CD4-positive, alpha-beta T cell treated with Interleukin-2 at 100 ng/mL for 4 hours (primary cell): ENCODE measurements at places on chromosomes 16 and 17.
A peak's percentile ranks its signal among the peaks of the same experiment; 100 is the strongest.

GRCh38 chr17:27762527-27763305 lies 37.6 kb downstream of the NOS2 start:
- DNase-seq = no peak

DNA sequence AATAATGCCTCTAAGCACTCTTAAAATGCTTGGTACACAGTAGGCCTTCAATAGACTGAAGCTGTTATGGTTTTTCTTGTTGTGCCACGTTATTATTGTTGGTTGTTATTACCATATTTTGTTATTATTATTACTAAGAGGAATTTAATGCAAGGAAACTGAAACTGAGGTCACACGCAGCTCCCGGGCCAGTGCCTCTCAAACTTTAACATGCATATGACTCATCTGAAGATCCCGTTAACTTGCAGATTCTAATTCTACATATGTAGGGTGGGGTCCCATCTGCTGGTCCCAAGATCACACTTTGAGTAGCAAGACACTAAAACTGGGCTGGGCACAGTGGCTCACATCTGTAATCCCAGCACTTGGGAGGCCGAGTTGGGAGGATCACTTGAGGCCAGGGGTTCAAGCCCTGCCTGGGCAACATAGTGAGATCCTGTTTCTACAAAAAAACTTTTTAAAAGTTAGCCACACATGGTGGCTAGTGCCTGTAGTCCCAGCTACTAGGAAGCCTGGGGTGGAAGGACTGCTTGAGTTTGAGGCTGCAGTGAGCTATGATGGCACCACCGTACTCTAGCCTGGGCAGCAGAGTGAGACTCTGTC lies 888 bp downstream of the ACSM5 start:
- no peak for DNase-seq

DNA sequence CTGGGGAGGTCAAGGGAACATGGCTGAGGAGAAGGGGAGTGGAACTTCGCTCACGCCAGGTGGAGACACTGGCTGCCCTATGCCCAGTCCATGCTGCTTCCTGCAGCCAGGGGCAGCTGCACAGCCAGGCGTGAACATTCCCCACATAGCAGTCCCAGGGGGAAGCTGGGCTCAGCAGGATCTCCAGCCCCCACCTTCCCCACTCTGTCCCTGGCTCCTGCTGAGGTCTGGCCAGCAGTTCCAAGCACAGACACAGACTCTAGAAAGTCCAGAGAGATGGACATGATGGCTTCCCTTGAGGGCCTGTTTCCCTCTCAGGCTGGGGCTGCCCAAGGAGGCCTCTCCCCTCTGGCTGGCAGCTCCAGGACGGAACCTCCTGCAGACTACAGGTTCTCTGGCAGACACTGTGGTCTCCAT lies 9.3 kb downstream of the JUP start:
- no peak for DNase-seq

GRCh38 chr16:77289331-77289809 lies 90.2 kb downstream of the SYCE1L start:
- no peak for DNase-seq

- DNase-seq = no peak
Observed at GRCh38 chr16:6189216-6189615, 1091.6 kb upstream of the EEF2KMT start.

DNA sequence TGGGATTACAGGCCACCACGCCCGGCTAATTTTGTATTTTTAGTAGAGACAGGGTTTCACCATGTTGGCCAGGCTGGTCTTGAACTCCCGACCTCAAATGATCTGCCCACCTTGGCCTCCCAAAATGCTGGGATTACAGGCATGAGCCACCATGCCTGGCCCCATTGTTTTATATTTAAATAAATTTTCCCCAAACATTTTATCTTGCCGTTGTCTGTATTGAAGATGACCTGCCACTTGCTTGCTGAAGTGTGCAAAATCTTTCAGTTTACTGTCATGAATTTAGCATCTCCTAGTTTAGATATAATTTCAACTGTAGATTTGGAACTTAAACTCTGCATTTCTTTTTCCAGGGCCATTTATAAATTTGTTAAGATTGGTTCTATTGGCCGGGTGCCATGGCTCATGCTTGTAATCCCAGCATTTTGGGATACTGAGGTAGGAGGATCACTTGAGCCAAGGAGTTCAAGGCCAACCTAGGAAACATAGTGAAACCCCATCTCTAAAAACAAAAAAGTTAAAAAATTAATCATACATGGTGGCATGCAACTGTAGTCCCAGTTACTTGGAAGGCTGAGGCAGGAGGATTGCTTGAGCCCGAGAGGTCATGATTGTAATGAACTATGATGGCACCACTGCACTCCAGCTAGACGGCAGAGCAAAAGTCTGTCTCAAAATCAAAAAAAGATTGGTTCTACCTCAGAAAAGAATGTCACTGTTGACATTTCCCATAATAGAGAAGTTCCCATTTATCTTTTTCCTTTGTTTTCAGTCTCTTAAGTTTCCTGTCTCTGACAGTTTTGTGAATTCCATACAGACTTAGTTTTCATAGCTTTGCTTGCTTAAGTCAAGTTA lies 84.4 kb downstream of the VMP1 start:
- no peak for DNase-seq

DNA sequence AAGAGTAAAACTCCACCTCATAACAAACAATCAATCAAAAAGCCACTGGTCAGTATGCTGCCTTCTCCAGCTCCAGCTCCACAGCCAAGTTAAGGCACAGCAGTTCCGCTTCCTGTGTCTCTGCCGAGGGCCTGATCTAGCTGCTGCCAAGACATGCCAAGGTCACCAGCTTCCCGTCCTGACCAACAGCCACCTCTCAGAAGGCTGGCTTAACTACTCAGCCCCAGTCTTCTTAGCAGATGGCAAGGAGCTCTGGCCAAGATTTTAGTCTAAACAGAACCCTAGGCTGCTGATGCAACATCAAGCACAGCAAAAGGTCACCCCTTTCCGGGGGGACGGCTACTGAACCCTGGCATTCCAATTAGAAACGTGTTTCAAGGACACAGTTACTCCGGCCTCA lies 17.7 kb upstream of the MNT start:
- no peak for DNase-seq

DNA sequence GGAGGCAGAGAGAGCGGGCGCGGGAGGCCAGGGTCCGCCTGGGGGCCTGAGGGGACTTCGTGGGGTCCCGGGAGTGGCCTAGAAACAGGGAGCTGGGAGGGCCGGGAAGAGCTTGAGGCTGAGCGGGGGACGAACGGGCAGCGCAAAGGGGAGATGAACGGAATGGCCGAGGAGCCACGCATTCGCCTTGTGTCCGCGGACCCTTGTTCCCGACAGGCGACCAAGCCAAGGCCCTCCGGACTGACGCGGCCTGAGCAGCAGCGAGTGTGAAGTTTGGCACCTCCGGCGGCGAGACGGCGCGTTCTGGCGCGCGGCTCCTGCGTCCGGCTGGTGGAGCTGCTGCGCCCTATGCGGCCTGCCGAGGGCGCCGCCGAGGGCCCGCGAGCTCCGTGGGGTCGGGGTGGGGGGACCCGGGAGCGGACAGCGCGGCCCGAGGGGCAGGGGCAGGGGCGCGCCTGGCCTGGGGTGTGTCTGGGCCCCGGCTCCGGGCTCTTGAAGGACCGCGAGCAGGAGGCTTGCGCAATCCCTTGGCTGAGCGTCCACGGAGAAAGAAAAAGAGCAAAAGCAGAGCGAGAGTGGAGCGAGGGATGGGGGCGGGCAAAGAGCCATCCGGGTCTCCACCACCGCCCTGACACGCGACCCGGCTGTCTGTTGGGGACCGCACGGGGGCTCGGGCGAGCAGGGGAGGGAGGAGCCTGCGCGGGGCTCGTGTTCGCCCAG lies 1.2 kb upstream of the CBX4 start:
- no peak for DNase-seq

DNA sequence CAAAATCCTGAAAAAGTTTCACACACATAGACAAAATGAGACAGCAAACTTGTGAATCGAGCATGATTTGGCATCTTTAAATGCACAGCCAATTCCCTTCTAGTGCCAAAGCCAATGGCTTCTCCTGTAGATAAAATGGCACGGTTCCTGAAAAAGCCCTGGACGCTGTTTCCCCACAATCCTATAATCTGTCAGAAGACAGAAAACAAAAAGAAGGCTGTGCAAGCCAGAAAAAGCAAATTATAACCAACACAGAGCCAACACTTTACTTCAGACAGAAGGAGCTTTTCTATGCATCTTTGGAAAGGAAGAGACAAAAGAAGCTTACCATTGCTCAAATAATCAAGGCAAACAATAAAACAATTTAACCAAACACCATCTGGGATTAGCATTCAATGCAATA lies 23.8 kb downstream of the FAM222B start:
- no peak for DNase-seq

- DNase-seq = peak; percentile 76
Observed at GRCh38 chr16:50699326-50700159, 6.1 kb downstream of the NOD2 start.

DNA sequence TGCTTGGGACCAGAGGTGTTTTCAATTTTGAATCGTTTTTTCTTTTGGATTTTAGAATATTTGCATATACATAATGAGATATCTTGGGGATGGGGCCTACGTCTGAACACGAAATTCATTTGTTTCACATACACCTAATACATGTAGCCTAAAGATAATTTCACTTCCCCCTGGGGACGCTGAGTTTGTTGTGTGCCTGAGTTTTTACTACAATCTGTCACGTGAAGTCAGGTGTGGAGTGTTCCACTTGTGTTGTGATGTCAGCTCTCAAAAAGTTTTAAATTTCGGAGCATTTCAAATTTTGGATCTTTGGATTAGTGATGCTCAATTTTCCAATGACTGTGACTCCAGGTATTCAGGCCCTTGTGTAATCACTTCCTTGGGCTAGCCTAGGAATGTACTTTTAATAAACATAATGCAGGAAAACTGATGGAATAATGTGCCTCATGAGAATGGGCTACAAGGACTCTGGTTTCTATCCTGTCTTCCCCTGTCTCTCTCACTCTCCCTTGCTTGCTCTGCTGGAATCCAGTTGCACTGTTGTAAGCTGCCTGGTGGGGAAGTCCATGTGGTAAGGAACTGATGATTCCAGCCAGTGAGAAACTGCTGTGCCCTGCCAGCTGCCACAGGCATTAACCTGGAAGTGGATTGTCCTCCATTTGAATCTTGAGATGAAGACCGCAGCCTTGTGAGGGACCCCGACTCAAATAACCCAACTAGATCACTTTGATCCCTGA lies 403.8 kb downstream of the SHISA9 start:
- no peak for DNase-seq

DNA sequence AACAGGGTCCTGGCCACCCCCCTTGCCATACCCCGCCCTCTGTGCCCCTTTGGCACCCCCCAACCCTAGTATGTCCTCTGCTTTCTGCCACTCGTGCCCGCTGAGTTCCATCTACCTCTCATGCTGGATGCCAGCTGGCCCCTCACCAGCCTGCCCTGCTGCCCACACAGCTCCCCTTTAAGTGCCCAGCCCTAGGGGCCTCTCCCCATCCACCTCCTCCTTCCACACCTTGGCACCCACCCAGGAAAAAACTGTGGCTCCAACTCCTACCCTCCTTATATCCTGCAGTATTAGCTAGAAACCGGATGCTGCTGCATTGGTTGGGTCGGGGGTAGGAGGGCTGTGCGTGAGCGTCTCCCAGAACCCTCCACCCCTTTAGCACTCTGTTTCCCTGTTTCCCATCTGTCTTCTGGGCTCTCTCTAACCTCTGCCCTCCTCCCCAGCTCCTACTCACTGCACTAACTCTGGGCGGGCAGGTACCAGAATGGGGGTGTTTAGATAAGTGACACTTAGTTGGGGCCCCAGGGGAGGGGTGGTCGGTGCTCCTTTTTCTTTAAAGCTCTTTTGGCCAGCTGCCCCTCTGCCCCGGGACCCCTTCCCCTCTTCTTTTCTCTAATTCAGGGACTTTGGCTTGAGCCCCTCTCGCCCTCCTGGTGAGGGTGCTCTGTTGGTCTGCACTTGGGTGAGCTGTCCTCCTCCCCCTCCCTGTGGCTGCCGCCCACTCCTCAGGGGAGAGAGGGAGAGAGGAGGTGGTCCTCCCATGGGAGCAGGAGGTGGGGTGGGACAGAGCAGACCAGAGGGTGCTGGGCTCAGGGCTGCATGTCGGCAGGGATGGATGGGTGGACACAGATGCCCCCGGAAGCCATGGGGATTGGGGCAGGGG lies 9.9 kb downstream of the NR1D1 start:
- DNase-seq = no peak

- DNase-seq = peak; percentile 4
Observed at GRCh38 chr17:34584805-34585416, 5.5 kb downstream of the TMEM132E start.

DNA sequence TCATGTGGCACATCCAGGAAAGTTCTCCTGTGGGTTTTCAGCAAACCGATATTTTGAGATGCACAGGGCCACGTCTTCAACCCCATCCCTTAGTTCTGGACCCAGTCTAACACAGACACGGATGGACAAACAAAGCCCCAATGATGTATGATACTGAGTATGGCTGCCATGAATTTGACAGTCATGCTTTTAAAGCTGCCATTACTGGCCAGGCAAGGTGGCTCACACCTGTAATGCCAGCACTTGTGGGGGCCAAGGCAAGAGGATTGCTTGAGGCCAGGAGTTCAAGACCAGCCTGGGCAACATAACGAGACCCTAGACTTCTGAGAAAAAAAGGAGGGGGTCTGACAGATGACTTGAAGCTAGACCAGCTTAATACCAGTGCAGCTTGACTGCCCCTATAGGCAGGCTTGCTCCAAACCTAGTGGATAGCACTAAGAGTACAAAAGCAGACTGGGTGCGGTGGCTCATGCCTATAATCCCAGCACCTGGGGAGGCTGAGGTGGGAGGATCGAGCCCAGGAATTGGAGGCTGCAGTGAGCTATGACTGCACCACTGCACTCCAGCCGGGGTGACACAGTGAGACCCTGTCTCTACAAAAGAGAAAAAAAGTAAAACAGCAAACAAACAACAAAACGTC lies 10.8 kb upstream of the ZNF629 start:
- no peak for DNase-seq

DNA sequence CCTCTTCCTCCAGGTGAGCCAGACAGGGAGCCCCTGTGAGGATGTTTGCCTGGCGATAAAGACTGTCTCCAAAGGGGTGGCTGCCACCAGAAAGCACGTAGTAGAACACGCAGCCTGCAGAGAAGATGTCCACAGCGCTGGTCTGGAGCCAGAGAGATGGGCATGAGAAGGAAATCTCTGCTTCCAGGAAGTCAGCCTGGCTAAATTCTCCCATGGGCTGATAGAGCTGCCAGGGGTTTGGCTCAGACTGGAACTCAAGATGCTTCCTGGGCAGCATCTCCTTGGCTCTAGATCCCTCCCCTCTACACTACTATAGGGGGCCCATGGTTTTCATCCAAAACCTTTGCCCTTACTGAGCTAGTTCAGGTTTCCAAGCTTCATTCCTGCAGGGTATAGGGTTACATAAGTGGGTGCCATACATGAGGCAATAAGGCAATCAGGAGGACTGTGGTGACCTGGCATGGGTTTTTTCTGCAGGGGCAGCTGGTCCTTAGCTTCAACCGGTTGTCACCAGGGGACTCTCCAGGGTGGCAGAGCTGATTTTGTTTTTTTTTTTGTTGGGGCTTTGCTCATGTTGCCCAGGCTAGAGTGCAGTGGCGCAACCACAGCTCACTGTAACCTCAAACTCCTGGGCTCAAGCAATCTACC lies 13.6 kb downstream of the PLK1 start:
- no peak for DNase-seq

DNA sequence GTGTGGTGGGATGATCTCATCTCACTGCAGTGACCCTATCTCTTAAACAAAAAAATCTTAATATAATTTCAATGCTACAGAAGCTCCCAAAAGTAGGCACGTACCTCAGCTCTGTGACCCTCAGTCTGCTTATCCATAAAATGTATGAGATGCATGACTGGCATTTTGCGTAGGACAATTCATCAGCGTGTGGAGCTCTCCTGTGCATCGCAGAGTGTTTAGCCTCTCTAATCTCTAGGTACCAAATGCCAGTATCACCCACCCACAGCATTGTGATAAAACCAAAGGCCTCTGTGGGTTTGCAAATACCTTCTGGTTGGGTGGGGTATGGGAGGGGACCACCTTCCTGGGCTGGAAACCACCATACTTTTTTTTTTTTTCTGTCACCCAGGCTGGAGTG lies 19.0 kb upstream of the TUBG2 start:
- DNase-seq = no peak
